ENCODE measurements at places on chromosomes 4 and X.

GRCh38 chrX:13357925-13358324 is 38.1 kb upstream of the ATXN3L start:
- no peak for DNase-seq

GRCh38 chrX:11445540-11445939 is 152.3 kb downstream of the AMELX start:
- DNase-seq: no peak

GRCh38 chrX:17529151-17529745 is 154.2 kb downstream of the NHS start:
- DNase-seq: no peak

DNA sequence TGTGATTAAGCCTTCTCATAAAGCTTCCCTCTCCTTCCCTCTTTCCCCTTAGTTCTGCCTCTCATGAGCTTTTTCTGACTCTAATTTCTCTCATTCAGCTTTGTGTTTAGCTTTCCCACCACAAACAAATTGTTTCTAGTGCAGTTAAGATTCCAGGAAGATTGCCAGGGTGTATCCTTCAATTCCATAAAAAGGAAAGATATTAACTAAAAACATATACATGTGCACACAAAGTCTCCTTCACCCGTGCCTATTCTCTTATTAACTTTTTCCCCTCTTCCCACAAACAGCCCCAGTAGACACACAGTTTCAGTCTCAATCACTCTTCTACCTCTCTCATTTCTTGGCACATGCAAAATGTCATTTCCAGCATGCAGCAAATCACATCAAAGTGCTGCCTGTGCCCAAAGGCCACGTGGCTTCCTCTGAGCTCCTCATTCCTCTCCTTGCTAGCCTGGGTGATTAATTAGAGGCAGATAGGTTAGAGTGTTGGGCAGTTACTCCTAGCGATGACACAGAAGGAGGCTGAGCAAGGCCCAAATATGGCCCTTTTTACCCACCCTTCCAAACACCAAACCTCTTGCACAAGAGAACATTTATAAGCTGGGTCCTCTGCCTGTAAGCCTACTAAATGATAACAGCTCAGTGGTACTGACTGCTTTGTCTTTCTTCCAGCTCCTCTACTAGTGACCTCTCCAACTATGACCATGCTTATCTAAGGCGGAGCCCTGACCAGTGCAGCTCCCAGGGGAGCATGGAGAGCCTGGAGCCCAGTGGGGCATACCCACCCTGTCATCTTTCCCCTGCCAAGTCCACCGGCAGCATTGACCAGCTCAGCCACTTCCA is 159.6 kb downstream of the SOWAHB start:
- peak; percentile 93 for DNase-seq

- DNase-seq: no peak
These were observed 1099.9 kb downstream of the RAPGEF2 start for GRCh38 chr4:160202802-160203201.

DNA sequence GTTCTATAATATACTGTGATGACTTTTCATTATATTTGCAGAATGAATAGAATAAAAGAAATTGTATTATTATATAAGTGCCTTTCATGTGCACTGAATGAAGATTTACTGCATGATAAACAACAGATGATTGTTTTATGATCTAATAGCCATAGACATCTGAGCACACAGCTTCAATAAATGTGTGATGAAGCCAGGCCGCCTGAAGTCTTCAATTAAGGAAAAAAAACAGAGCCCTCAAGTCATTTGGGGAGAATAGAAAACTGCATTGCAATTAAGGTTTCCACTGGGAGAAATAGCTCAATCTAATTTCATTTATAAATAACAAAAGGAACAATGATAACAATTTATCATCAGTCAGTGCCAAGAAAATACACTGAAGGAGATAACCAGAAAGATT is 955.2 kb downstream of the FSTL5 start:
- DNase-seq: no peak

- DNase-seq: no peak
These were observed 45.7 kb upstream of the AGA start for GRCh38 chr4:177487977-177488376.

GRCh38 chrX:101136235-101136634 is 38.2 kb downstream of the CENPI start:
- DNase-seq: no peak

DNA sequence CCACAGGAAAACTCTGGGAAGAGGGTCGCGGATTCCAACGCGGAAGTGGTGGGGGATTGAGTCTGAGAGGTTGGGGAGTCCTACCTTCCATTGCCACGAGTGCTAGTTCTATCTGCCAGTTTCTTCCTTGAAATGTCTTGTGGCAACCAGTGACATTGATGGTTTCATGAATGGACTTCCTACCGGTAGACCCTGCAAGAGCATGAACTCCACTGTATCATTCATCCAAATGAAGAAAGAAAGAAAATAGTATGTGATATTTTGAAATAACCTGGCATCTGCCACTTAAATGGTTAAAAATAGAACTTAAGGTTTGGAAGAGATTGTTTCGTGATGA is 1.1 kb upstream of the SLC10A7 start:
- no peak for DNase-seq

DNA sequence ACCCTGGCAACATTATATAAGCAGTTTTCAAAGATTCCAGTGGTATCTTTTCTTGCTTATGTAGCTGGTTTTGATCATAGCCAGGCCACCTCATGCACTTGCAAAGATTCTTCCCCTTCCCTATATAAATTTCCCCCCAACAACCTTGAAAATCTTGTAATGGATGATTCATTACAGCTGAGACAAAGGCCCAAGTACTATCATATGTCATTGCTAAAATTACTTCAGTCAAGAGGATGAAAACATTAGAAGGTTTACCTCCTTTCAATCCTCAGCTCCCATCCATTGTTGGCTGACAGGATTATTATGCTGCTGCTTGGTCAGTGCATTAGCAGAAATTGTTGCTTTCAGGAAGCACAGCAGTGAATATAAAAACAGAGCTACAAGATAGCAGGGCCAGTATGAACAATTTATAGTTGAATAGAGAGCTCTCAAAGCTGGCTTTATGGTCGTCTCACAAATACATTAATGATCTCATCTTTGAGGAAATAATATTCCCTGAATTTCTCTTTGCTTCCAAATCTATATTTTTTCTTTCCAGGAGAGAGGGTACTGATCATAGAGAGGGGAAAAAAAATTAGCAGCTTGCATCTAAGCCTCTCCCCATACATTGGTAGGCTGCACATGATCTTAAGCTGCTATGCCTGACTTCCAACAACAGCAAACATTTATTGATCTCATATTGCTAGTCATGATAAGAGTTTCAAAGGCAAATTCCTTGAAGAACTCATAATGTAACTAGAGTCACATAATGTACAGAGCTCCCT is 7.7 kb upstream of the ARHGEF38 start:
- no peak for DNase-seq

DNA sequence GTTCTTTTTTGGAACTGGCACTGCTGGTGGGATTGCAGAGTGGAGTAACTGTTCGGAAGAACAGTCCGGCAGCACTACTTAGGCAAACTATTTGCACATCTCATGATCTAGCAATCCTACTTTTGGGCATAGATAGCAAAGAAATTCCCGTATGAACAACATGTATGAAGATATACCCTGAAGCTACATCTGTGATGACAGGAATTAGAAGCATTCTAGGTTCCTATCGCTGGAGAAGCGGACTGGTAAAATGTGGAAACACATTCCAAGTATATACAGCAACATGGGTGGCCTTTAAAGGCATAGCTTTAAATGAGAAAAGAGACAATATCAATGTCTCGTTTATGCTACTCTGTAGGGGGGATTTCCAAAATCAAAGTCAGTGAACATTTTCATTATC is 3.1 kb downstream of the DCAF16 start:
- DNase-seq: no peak

DNA sequence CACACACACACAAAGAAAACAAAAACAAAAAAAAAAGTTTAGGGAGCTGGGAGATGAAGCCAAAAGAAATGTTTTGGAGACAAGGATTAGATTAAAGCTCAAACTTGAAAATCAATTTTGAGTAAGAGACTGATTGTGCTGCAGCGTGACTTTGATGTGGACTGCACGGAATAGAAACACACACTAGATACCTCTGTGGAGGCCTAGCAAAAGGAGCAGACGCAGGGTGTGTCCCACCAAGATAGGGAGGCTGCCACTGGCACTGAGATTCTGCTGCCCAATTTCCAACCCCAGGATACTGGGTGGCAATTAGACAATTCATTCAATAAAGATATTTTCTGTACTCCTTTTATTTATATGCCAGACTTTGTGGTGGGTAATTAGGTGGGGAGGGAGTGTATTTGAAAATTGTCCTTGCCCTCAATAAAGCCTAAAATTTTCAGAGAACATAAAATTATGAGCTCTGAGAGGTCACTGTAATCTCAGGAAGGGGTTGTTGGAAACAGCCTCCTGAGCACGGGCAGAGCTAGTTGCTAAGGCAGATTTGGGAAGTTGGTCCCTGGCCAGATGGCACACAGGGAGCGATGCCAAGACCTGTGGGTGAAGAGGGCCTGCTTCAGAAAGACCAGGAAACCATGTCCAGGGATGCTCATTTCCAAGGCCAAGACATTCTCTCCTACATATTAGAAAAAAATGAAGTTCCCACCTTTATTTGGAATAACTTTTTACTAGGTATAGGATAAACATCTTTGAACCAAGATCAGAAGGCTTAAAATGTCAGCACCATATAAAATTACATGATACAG is 1.9 kb upstream of the PPP3CA start:
- DNase-seq: no peak

DNA sequence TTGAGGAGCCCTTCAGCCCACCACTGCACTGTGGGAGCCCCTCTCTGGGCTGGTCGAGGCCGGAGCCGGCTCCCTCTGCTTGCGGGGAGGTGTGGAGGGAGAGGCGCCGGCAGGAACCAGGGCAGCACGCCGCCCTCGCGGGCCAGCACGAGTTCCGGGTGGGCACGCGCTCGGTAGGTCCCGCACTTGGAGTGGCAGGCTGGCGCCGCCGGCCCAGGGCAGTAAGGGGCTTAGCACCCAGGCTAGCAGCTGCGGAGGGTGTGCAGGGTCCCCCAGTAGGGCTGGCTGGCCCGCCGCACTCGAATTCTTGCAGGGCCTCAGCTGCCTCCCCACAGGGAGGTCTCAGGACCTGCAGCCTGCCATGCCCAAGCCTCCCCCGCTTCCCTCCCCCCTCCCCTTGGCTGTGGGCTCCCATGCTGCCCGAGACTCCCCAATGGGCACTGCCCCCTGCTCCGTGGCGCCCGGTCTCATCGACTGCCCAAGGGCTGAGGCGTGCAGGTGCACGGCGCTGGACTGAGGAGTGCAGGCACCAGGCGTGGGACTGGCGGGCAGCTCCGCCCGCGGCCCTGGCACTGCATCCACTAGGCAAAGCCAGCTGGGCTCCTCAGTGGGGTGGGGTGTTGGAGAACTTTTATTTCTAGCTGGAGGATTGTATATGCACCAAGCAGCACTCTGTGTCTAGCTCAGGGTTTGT is 127.5 kb downstream of the DCK start:
- DNase-seq: no peak

DNA sequence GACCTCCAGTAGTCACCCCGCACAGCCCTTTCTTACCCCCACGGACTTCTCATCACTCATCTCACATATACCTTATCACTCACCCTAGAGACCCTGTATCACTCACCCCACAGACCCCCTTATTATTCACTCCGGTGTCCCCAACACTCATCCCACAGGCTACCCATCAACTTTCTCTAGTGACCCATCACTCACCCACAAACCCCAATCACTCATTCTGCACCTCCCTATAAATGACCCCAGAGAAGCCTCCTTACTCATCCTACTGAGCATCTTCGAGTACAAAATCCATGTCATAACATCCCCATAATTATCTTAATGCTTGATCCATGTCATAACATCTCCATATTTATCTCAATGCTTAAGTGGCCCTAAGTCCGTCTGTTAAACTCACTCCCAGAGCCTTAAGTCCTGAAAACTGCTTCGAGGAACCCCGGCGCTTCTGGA is 934 bp downstream of the ZNF41 start:
- DNase-seq: no peak

- no peak for DNase-seq
These were observed 14.3 kb downstream of the CT47C1 start for GRCh38 chrX:119087121-119087520.

DNA sequence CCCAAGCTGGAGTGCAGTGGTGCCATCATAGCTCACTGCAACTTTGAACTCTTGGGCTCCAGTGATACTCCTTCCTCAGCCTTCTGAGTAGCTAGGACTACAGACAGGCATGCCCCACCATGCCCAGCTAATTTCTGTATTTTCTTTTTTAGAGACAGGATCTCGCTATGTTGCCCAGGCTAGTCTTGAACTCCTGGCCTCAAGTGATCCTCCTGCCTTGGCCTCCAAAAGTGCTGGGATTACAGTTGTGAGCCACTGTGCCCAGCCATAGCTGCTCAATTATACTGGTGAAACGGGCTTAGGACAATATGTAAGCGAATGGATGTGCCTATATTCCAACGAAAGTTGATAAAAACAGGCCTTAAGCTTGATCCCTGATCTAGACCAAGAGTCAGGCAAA is 13.1 kb downstream of the CASP3 start:
- DNase-seq: no peak

GRCh38 chr4:168480931-168481611 is 779 bp upstream of the DDX60L start:
- DNase-seq: peak; percentile 65

DNA sequence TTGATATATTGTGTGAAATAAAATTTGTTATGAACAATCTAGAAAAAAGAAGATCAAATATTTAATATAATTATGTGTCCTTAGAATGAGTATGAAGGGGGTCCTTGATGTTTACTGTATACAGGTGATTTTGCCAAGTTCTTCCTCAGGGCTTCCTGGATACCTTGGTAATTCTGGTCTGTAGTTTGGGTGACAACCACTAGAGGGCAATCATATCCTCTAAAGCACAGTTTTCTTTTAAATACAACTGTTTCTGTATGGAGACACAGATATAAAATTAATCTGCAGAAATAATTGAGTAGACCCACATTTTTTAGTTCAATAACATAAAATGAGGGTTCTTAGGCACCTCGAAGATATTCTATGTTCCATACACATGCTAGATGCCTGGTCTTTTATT is 157.7 kb downstream of the SPANXN1 start:
- DNase-seq: no peak

- no peak for DNase-seq
These were observed 498.4 kb downstream of the PDGFC start for GRCh38 chr4:156473151-156473550.

DNA sequence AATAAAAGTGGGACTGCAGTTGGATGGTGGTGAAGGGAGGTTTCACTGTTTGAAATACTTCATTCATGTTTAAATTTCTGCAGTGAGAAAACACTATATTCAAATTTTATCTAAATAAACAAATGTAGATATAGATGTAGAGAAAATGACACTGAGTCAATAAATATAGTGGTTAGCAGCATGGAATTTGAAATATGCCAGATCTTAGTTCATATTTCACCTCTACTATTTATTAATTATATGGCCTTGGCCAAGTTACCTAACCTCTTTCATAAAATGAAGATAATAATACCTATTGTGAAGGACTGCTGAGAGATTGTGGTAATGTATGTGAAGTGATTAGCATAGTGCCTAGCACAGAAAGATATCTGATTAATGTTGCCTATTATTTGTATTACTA is 70.5 kb downstream of the AGTR2 start:
- DNase-seq: no peak

GRCh38 chr4:98993419-98994071 is 2.0 kb upstream of the METAP1 start:
- no peak for DNase-seq

- no peak for DNase-seq
These were observed 237.7 kb downstream of the GALNTL6 start for GRCh38 chr4:172050911-172051310.

GRCh38 chr4:113397114-113397701 is 347.8 kb downstream of the ANK2 start:
- peak; percentile 64 for DNase-seq

GRCh38 chr4:83109480-83110222 is 4.9 kb downstream of the PLAC8 start:
- no peak for DNase-seq

- DNase-seq: no peak
These were observed 472.5 kb downstream of the STPG2 start for GRCh38 chr4:97670703-97671269.

All from fibroblast of skin of left quadriceps (primary cell).